ENCODE measurements at places on chromosomes 16 and 17.

- no peak for DNase-seq
These were observed 86.2 kb downstream of the NTN1 start for GRCh38 chr17:9107527-9107926.

GRCh38 chr17:17030515-17031211 lies 11.6 kb upstream of the MPRIP start:
- no peak for DNase-seq

- no peak for DNase-seq
These were observed 56.0 kb downstream of the ABAT start for GRCh38 chr16:8730335-8730915.

DNA sequence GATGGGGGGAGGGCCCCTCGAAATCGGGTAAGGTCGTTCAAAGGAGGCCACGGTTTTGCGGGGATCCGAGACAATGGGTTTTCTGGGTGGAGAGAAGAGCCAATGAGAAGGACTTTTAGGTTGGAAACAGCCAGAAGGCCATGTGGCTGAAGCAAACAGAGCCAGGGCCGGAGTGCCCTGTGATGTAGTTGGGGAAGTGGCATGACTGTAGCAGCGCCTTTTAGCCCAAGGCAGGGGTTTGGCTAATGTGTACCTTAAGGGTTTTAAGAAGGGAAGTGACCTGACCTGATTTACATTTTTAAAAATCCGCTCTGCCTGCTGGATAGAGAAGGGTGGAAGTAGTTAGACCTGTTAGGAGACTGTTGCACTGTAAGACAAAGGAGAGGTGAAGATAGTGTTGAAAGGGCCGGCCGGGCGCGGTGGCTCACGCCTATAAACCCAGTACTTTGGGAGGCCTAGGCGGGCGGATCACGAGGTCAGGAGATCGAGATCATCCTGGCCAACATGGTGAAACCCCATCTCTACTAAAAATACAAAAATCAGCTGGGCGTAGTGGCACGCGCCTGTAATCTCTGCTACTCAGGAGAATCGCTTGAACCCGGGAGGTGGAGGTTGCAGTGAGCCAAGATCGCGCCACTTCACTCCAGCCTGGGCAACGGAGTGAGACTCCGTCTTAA lies 1.0 kb downstream of the LYRM1 start:
- no peak for DNase-seq

- DNase-seq, result no peak
These were observed 7.8 kb downstream of the CD300A start for GRCh38 chr17:74474043-74474792.

- DNase-seq, result no peak
These were observed 27.7 kb downstream of the ABCC1 start for GRCh38 chr16:15976929-15977637.

- no peak for DNase-seq
These were observed 7.0 kb downstream of the TMC8 start for GRCh38 chr17:78137392-78138203.

DNA sequence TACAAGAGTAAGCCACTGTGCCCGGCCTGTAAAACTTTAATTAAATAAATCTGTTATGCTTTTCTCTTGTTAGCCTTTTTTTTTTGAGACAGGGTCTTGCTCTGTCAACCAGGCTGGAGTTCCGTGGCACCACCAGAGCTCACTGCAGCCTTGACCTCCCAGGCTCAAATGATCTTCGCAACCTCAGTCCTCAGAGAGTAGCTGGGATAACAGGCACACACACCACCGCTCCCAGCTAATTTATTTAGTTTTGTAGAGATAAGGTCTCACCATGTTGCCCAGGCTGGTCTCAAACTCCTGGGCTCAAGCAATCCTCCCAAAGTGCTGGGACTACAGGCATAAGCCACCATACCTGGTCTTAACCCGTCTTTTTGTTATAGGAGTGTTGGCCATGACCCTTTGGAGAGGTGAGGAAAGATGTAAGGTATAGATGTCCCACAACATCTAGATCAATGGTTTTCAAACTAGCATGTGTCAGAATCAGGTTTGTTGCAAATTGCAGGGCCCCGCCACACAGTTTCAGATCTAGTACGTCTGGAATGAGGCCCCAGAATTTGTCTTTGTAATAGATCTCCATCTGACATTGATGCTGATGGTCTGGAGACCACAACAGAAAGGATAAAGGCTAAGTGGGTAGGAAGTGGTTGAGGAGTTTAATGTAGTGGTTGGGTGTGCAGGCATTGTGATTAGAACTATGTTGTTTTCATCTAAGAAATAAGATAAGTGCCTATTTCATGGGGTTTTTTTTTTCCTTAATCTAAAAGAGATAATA lies 4.3 kb upstream of the GGA2 start:
- DNase-seq, result no peak

GRCh38 chr17:82042649-82043048 lies 5.2 kb upstream of the DCXR start:
- DNase-seq, result no peak

DNA sequence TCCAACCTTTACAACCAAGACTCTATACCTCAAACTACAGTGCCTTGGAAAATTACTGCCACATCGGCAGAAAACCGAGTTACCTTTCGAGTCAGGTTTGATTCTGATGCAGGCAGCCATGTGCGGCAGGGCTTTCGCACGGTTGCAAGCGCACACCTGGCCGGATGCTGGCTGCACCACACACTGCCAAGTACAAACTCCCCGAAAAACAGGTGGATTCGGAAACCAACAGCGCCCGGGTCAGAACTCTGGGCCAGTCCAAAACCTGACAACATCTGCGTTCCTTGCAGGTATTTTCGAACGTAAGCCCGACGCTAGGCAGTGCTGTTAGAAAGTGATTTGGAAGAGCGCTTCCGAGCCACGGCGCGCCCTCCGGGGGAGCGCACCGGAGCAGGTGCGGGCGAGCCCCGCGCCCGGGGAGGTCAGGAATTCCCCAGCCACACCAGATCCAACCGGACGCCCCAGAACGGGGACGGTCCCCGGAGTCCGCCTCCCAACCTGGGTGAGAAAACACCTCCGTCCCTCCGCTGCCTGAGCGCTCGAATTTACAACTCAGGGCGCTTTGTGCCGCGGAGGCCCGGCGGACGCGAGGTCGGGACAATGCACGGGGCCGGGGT lies 1.2 kb downstream of the USP7 start:
- DNase-seq, result no peak

DNA sequence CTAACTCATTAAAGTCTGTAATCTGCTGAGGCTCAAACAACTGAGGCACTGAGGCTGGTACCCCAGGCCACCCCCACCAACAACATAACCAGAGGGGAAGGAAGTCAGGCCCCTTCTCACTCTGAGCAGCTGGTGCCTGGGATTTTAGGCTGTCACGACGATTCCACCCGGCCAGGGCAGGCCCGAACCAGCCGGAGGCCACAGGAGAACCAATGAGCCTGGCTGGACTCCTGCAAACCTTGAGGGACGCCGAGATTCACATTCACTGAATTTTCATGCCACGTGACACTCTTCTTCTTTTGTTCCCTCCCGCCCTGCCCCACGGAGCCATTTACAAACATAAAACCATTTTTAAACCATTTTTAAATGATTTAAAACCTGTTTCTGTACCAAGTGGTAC lies 48.1 kb downstream of the RPH3AL start:
- DNase-seq, result no peak

GRCh38 chr16:23141959-23142740 lies 7.1 kb downstream of the USP31 start:
- no peak for DNase-seq

DNA sequence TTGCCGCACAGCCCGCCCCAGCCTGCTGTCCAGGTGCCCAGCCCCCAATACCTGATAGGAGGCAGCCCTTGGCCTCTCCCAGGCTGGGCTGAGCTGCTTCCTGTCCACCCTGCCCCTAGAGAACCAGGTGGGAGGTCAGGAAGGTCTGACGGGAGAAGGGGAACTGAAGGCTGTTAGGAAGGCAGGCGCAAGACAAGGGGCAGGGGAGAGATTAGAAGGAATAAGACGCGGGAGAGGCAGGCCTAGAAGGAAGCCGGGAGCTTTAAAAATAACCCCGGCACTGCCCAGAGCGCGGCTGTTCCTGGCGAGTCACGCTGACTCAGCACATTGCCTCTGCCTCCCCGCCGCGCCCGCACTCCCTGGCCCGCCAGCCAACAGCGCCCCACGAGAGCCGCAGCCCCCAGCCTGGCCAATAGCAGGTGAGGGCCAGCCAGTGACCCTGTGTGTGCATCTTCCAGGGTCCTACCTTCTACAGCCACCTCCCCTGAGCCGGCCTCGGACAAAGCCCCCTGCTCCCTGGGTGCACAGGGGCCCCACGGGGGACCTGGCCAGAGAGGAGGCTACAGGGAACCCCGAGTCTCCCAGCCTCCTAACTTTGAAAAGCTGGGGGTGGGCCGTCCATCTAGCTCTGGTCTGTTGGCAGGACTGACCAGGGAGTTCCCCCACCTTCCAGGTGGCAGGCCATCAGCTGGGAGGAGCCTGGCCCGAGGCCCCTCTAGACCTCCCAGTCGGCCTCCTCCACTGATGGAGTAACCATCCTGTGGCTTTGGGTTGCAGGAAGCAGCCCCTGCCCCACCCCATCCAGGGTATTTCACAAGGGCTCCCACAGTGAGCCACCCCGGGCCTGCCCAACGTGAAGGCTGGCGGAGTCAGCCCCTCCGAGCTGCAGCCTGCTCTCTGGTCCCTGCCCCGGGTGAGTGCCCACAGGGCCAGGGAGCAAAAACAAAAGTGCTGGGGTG lies 4.0 kb downstream of the MAFG start:
- DNase-seq, result no peak

- DNase-seq, result no peak
These were observed 15.9 kb upstream of the LCMT1 start for GRCh38 chr16:25095636-25096035.

- no peak for DNase-seq
These were observed 41.7 kb upstream of the CDRT4 start for GRCh38 chr17:15509095-15509494.

- no peak for DNase-seq
These were observed 3.2 kb downstream of the DPH1 start for GRCh38 chr17:2033153-2033552.

DNA sequence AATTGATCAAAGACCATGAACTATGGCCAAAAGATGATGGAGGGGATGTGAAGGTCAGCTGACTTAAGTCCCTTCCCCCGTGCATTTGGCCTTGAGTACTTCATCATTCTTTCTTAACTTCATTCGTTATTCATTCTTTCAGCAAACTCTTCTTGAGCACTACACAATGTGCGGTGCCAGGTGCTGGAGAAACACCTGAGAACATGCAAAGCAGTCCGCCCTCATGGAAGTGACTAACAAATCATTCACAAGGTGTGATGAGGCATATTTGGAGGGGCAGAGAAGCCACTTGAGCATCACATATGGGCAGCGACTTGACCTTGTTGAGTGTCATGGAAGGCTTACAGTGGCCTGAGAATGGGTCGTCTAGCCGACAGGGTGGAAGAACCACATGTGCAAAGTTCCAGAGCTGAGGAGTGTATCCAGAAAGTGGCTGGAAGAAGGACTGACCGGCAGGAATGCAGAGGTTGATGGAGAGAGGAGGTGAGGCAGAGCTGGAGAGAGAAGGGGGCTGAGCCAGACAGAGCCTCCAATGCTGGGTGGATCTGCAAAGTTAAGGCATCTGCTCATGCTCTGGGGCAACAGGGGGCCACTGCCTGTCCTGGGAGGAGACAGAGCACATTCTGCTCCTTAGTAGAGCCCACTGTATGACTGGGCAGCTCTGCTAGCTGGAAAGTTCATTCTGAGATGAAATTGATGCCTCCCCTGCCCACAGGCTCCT lies 25.1 kb upstream of the EIF1 start:
- no peak for DNase-seq

DNA sequence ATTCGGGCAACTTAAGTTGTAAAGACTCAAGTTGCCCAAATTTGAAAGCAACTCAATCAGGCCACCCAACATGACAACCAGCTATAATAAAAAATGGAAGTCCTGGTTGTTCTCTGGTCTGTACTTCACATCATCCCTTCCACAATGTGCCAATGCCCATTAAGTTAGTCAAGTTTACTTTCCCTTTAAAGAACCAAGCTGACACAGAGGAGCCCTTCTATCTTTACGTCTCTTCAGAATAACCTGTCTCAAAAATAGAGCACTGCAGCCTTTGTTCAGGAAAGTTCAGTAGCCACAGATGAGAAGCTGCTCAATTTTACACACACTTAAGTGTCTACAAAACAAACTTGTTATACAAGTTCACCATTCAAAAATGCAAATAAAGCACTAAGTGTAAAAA lies 75.1 kb upstream of the C17orf78 start:
- DNase-seq, result no peak

GRCh38 chr16:9840761-9841665 lies 341.2 kb downstream of the GRIN2A start:
- no peak for DNase-seq

GRCh38 chr16:4214215-4214621 lies 27.7 kb downstream of the SRL start:
- no peak for DNase-seq

DNA sequence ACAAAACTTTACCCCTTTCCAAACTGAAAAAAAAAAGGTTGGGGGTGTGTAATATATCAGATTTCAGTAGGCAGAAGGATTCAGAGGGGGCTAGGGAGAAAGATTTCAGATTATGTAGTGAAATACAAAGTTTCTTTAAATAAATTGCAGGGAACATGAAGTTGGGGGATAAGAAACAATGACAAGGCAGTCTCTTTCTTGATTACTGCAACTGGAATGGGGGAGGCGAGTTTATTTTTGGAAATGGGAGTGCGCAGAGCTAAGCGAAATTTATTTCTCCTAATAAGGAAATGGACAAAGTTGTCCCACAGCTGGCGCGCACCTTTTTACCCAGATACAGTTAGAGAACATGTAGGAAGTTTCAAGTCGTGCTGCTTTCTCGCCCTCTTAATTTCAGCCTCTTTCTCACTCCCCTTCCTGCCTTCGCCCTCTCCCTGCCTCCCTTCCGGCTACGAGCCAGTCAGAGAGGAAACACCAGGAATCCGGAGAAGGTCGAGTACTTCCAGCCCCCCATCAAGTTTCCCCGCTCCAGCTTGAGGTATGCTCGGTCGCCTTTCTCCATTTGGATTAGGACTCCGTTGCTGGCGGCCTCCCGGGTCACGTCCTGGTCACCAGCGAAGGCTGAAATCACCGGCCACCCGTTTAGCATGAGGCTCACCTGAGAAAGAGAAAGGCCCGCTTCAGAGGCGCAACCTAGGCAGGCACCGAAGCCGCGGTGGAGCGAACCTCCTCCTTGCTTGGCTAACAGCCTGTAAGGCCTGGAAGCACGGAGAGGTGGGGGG lies 2.5 kb downstream of the CBLN1 start:
- DNase-seq, result no peak

DNA sequence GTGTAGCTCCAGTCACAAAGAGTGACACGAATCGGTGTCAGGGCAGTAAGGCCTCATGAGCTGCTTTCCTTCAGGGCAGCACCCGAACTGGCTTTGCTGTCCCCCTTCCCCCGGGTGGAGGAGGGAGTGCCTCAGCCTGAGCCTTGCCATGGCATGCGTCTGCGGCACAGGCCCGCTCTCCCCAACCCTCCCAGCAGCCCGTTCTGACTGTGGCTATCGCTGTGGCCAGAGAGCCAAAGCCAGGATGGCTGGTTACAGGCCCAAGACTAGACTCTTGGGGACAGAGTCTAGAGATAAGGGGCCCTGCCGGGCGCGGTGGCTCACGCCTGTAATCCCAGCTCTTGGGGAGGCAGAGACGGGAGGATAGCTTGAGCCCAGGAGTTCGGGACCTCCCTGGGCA lies 25.9 kb downstream of the CLUH start:
- no peak for DNase-seq

- DNase-seq, result no peak
These were observed 20.4 kb downstream of the PRKCA start for GRCh38 chr17:66322764-66323163.

- no peak for DNase-seq
These were observed 39.2 kb downstream of the BRD7 start for GRCh38 chr16:50329446-50330189.
